GM12892 (cell line): ENCODE measurements at places on chromosomes 16 and 17.
A peak's percentile ranks its signal among the peaks of the same experiment; 100 is the strongest.

GRCh38 chr17:57937492-57937891 lies 17.7 kb downstream of the CUEDC1 start:
- DNase-seq: no peak

- DNase-seq: no peak
Measured at GRCh38 chr16:80051040-80051439, 450.5 kb upstream of the MAF start.

- no peak for DNase-seq
Measured at GRCh38 chr16:69523566-69524305, 42.0 kb upstream of the NFAT5 start.

DNA sequence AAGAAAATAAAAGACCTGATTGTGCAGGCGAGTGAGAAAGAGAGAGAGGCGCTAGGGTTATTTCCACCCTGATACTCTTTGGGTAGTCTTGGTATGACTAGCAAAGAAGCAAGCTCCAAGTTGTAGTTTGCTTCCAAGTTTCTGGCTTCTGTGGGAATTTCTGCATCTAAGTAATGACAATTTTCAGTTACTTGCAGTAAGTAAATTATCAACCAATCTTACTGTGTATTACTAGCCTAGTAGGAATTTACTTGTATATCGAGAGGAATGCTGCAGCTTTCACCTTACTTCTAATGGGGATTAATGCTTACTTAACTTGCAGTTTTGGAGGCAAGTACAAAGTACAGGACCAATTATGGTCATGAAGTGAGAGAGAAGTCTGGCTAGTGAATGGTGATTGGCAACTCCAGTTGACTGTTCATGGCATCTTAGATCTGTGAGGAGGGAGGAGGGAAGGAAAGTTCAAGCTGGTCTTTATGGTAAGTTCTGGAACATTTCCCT lies 31.9 kb downstream of the TENT4B start:
- no peak for DNase-seq

DNA sequence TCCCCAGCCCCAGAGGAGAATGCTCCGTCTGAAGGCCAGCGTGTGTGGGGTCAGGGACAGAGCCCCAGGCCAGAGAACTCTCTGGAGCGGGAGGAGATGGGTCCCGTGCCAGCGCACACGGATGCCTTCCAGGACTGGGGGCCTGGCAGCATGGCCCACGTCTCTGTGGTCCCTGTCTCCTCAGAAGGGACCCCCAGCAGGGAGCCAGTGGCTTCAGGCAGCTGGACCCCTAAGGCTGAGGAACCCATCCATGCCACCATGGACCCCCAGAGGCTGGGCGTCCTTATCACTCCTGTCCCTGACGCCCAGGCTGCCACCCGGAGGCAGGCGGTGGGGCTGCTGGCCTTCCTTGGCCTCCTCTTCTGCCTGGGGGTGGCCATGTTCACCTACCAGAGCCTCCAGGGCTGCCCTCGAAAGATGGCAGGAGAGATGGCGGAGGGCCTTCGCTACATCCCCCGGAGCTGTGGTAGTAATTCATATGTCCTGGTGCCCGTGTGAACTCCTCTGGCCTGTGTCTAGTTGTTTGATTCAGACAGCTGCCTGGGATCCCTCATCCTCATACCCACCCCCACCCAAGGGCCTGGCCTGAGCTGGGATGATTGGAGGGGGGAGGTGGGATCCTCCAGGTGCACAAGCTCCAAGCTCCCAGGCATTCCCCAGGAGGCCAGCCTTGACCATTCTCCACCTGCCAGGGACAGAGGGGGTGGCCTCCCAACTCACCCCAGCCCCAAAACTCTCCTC lies 10.4 kb downstream of the CX3CL1 start:
- no peak for DNase-seq

- no peak for DNase-seq
Measured at GRCh38 chr17:38579934-38580333, 25.8 kb downstream of the SRCIN1 start.

GRCh38 chr17:49557312-49558024 lies 18.2 kb upstream of the NXPH3 start:
- DNase-seq: no peak

DNA sequence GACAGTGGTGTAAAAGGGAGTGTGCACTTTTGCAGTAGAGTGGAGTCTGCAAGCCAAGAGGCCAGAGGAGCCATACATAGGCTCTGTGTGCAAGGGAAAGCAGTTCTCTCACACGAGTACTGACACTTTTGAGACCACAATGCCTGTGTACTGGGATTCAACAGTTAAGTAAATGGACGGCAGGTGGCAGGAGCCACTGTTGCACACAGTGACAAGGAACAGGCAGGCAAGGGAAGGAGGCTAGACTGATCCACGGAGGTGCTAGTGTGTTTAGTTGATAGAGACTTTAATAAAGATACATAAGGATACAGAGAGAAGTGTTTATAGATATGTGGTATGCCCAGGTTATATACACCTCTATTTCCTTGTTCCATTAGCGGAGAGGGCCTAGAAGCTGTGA lies 67.0 kb downstream of the MPRIP start:
- DNase-seq: no peak

- peak; percentile 31 for DNase-seq
Measured at GRCh38 chr17:29722411-29723198, 99.9 kb upstream of the CORO6 start.

GRCh38 chr16:46996391-46996790 lies 22.9 kb upstream of the DNAJA2 start:
- no peak for DNase-seq

- DNase-seq: no peak
Measured at GRCh38 chr17:38578229-38579082, 27.3 kb downstream of the SRCIN1 start.

GRCh38 chr16:78258375-78259065 lies 159.1 kb downstream of the WWOX start:
- no peak for DNase-seq

GRCh38 chr16:50881331-50881830 lies 139.5 kb downstream of the CYLD start:
- DNase-seq: no peak

- no peak for DNase-seq
Measured at GRCh38 chr16:73124097-73124652, 76.2 kb upstream of the ZFHX3 start.

DNA sequence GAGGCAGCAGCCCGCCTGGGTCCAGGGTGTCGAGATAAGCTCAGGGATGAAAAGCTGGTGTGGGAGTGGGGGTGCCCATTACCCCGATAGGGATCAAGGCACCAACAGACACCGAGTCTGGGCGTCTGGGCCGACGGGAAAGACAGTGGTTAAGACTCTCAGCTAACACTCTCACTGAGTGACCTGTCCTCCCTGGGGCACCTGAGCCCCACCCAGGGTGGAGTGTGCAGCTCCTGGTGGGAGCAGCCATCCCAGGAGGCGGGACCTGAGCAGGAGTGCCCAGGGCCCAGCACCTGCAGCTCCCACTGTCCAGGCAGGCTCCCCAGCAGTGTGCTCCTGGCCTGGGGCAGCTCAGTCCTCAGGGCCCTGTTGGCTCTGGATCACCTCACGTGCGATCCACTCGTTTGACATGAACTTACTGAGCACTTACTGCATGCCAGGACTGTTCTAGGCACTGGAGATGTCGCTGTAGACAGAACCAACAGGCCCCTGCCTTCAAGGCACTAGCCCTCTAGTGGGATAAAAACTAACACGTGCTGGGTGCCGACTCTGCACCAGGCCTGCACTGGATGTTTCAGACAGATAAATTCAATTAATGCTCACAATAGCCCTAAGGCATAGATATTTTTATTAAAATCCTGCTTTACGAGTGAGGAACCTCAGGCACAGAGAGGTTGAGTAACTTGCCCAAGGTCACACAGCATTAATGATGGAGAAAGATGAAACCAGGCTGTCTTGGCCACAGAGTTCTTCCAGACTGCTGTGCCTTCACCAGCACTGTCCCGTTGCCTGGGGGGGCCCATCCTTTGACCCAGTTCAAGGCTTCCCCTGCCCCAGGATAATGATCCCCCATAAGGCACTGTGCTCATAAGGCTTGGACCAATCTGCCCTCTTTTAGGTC lies 1.9 kb downstream of the EVPLL start:
- DNase-seq: no peak

- DNase-seq: no peak
Measured at GRCh38 chr16:27315333-27316037, 1.7 kb downstream of the IL4R start.

GRCh38 chr17:57986841-57987580 lies 1.0 kb downstream of the VEZF1 start:
- no peak for DNase-seq

DNA sequence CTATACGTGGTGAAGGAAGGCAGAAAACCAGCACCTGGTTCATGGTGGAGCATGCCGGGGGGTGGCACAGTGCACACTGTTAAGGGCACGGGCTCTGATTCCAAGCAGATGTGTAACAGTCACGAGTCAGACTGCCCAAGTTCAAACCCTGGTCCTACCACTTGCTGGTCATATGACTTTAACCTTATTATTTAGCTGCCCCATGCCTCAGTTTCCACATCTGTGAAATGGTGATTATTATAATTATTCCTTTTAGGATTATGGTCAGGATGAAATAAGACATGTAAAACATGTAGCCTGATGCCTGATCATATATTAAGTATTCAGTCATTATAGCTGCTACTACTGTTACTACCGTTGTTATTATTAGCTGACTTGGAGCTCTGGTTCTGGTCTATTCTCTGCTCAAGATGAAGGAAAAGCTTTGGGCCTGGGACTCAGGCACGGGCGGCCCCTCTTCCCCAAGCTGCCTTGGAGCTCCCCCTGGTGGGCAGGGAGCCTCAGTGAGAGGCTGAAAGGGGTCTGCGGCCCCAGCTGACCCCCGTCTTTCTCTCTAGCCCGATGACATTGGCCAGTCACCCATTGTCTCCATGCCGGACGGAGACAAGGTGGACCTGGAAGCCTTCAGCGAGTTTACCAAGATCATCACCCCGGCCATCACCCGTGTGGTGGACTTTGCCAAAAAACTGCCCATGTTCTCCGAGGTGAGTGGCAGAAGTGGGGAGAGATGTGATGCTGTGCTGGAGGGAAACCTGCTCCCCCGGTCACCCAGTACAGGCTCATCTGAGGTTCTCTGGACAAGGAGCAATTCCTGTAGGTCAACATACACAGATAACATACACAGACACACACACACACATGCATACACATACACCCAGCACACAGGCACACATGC lies 14.0 kb downstream of the NR1D1 start:
- peak; percentile 80 for DNase-seq

DNA sequence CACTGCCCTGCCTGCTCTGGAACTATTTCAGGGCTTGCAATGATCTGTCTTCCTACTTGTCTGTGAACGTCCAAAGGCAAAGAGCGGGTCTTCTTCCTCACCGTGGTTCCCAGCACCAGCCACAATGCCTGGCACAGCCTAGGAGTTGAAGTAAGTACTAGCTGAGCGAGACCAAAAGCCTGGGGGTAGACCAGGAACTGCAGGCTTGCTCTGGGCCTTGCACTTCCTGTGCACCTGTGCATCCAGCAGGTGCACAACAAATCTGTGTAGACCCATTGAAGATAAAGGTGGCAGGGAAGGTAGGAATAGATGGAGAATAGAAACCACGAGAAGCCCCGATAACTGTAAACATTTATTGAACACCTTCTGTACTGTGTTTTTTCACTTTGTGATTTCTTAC lies 4.6 kb downstream of the FAM171A2 start:
- no peak for DNase-seq

DNA sequence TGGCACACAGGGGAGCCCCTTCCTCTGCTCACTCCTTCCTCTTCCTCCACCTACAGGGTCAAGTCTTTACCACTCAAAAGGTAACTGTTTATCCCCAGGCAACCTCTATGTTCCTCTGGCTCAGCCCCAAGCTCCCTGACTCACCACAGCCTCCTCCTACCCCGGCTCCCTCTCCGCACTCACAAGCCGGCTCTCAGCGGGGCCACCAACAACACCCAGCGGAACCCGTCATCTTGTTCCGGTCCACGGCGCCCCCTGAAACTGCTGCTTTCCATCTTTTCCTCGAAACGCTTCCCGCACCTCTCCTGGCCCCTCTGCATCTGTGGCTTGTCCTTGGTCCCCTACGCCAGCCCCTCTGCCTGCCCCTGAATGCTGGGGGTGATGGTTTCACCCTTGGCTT lies 58.4 kb downstream of the NXN start:
- DNase-seq: no peak

DNA sequence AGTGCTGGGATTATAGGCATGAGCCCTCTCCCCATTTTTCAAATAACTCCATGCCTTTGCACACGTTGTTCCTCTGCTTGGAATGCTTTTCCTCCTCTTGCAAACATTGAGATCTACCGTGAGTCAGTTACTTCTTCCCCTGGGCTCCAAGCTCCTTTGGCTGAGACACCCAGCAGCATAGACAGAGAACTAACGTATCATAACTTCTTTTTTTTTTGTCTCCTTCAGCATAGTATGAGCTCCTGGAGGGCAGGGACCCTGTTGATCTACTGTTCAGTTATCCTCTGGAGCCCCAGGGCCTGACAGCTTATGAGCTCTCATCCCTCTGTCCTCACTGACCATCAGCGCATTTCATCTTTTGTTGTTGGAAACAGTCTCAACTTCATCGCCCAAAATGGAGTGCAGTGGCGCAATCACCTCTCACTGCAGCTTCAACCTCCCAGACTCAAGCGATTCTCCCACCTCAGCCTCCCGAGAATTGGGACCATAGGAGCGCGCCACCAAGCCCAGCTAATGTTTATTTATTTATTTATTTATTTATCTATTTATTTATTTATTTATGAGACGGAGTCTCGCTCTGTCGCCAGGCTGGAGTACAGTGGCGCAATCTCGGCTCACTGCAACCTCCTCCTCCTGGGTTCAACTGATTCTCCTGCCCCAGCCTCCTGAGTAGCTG lies 2.2 kb downstream of the SPAG7 start:
- DNase-seq: no peak

GRCh38 chr17:2940352-2940751 lies 123.1 kb downstream of the OR1D5 start:
- no peak for DNase-seq

- no peak for DNase-seq
Measured at GRCh38 chr17:12078791-12079190, 58.1 kb downstream of the MAP2K4 start.

DNA sequence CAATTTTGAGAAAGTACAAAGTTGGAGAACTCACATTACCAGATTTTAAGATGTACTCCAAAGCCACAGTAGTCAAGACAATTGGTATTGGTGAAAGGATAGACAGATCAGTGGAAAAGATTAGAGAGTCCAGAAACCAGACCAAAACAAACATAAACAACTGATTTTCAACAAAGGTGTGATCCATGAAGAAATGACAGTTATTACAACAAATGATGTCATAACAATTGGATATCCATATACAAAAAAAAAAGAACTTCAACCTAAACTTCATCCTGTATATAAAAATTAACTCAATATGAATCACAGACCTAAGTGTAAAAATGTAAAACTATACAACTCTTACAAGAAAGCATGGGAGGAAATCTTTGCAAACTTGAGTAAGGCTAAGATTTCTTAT lies 8.4 kb downstream of the CEP112 start:
- no peak for DNase-seq

- DNase-seq: no peak
Measured at GRCh38 chr17:7969433-7969832, 33.0 kb upstream of the GUCY2D start.
